ENCODE measurements at places on chromosomes 12 and 14.

- ATAC-seq: no peak
These were observed 6.8 kb upstream of the PPP1R13B start for GRCh38 chr14:103854017-103854808.

DNA sequence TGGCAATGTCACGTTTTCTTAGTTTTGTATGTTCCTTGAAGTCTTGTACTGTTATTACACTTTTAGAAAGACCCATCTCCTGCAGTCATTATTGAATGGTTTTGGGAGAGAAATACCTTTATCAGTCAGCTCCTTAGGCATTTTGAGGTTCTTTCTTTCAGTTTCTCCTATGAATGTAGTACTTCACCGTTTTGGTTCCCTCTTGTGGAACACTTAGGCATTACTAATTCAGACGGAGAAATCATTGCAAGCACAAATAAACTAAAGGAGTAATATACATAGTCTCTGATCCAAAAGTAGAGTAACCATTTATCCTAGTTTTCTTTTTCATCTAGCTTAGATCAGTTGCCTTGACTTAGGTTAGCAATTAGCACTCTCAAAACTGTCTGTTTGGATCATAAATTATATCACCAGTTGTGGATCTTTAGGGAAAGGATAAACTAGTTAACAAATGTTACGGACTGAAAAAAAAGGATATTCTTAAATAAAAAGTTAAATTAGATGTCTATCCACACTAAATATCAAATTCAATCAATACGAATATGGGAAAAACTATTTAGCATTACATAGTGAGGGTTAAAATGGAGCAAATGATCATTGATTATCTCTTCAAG is 1538.3 kb upstream of the SEL1L start:
- ATAC-seq: no peak

DNA sequence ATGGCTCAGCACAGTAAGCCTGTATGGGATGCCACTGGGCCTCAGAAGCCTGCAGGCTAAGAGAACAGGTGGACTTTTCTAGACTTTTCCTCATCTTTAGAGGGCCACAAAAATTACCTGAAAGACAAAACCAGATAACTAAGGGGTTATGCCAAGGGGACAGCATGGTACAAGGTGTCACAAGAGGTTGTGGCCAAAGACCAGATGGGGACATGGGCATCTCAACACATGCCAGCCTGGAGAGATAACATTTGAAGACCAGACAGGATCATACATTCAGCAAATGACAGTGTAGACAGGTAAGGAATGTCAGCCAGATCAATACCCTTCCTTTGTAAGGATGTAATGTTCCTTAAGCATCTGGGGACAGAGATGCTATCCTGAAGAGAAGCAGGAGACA is 8.9 kb upstream of the CRY1 start:
- no peak for ATAC-seq

DNA sequence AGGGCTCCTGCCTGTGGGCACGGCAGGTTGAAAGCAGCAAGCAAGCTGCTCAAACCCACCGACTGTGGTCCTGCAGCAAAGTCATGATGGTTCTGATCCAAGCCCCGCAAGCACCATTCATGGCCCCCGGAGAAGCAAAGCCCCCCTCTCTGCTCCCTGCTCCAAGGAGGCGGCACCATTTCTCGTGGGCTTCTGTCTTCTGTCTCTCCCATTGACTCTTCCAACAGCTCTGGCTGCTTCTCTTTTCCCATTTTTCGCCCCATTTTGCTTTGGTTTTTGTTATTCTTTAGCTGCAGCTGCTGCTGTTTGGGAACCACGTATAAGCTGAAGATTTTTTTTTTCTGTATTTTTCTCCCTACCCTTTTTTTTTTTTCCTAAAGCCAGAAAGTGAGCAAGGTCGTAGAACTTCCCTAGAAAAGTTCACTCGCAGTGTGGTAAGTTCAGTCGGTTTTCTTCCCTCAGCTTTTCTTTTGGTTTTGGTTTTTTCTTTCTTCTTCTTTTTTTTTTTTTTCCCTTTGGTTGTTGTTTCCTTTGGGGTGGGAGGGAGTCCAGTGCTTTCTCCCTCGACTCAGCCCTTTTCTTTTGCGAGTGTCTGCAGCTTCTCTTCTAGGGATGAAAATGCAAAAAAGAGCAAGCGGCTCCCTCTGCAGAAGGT is 354.1 kb downstream of the DPF3 start:
- no peak for ATAC-seq

DNA sequence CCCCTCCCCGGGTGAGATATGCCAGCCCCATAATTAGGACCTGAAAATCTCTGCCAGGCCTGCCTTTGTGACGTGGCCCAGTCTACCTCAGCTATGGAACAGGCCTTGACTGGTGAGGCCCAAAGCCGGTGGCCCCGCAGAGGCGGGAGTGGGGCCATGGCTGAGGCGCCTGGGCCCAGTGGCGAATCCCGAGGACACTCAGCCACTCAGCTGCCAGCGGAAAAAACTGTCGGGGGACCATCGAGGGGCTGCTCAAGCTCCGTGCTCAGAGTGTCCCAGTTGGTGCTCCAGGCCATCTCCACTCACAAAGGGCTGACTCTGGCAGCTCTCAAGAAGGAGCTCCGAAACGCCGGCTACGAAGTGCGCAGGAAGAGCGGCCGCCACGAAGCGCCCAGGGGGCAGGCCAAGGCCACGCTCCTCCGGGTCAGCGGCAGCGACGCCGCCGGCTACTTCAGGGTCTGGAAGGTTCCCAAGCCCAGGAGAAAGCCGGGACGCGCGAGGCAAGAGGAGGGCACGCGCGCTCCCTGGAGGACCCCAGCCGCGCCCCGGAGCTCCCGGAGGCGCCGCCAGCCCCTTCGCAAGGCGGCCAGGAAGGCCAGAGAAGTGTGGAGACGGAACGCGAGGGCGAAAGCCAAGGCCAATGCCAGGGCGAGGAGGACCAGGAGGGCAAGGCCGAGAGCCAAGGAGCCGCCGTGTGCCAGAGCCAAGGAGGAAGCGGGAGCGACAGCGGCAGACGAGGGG is 21.4 kb downstream of the ZNF641 start:
- no peak for ATAC-seq

- peak; percentile 76 for ATAC-seq
These were observed 44.4 kb downstream of the DGLUCY start for GRCh38 chr14:91158091-91158790.

GRCh38 chr14:77039285-77040058 is 11.0 kb upstream of the IRF2BPL start:
- ATAC-seq: no peak

DNA sequence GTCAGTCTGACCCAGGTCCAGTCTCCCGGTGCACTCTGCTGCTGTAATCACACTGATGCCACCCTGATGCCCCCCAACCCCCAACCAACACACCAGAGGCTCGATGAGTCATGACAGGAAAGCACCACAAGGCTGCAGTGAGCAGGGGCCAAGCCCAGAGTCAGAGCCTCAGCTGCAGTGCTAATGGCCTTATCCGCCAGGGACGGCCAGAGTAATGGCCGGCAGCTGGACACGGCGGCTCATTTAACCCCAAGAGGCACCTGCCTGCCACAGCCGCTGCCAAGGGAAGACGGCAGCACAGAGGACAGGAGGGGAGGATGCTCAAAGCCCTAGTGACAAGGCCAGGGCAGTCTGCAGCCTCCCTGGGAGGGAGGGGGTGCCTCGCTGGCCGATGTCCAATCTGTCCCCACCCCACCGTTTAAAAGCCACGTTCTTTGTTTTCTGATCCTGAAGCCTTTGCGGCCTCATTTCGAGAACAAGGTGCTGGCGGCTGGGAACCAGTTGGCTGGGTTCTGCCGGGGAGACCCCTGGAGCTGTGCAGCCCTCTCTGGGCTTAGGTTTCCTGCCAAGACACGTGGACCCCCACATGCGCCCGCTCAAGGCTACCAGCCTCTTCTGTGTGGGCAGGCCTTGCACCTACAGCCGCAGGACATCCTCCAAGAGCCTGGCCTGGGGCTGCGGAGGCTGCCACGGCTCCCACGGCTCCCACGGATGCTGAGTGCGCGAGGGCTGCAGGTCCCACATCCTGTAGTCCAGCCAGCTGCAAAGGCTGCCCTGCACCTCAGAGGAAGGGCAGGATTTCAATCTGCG is 13.1 kb downstream of the CCDC85C start:
- no peak for ATAC-seq

- ATAC-seq: peak; percentile 89
These were observed 223.9 kb downstream of the MED13L start for GRCh38 chr12:116053479-116054200.

DNA sequence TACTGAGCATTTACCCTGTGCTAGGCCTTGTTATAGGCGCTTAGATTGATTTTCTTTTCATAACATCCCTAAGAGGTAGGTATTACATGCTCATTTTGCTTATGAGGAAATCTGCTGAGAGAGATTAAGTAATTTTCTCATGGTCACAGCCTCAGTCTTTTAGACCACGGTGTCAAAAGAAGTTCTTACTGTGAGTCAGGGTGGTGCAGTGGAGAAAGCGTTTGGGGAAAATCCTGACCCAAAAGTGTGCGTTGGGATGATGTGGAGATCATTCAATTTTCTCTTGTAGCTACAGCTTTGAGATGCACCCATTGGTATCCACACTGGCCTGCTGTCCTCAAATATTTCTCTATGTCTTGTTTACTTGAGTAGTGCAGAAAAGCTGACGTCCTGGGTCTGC is 8.2 kb downstream of the ANG start:
- ATAC-seq: no peak

GRCh38 chr12:116202940-116203339 is 74.6 kb downstream of the MED13L start:
- ATAC-seq: no peak

- ATAC-seq: no peak
These were observed 121.9 kb downstream of the DNAI7 start for GRCh38 chr12:25072906-25073650.

GRCh38 chr14:68363466-68363842 is 429.4 kb downstream of the ZFP36L1 start:
- no peak for ATAC-seq

GRCh38 chr12:92953747-92954146 is 24.7 kb upstream of the EEA1 start:
- ATAC-seq: no peak

DNA sequence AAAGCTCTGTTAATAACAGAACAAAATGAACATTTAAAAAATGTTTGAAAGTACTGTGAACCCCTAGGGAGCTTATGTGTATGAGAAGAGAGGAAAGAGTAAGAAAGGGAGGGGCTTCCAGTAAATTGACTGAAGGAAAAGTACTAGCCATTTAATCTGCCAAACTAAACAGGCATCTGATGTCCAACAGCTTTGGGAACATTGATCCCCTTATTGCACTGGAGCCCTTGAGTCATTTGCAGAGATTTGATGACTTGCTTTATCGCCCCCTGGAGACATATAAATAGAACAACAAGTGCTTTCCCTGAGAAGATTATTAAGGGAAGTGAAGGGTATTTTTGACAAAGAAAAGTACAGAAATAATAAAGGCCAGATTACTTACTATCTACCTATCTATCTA is 319.3 kb upstream of the NOVA1 start:
- peak; percentile 91 for ATAC-seq

- ATAC-seq: no peak
These were observed 1.1 kb upstream of the NUDT4 start for GRCh38 chr12:93376436-93377251.

DNA sequence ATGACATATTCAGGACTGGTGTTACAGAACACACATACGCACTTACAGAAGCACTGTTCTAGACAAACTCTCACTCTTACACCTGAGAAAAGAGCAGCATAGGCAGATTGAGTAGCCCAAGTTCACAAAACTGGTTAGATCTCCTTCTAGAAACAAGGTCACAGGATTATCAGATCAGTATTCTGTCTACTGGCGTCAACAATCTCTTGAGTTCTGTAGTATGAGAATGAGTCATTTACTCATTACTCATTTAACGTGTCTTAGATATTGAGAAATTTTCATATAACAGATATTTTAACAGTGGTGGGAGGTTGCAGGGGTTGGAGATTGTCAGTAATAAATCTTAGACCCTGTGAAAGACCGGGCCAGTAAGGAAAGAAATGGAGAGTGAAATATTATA is 2.8 kb upstream of the TSPAN8 start:
- no peak for ATAC-seq

GRCh38 chr12:47812797-47813510 is 6.7 kb downstream of the HDAC7 start:
- ATAC-seq: peak; percentile 82

GRCh38 chr12:129298921-129299320 is 445.6 kb downstream of the GLT1D1 start:
- ATAC-seq: no peak

DNA sequence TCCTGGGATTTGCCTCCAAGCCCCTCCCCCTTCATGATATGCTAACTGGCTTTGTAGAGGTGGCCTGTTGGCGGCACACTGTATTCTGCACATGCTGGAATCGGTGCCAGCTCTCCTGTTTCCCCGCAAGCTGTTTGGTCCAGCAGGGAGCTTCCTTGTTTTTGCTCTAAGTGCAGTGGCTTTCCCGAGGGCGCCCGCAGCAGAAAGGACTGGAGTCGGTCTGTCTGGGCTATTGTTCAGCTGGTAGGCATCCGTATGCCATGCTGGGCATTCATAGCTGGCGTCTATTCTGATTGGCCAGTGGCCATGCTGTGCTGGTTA is 88.9 kb upstream of the MED13L start:
- ATAC-seq: peak; percentile 18

GRCh38 chr14:92663049-92663448 is 85.4 kb downstream of the LGMN start:
- no peak for ATAC-seq

- no peak for ATAC-seq
These were observed 34.3 kb downstream of the RGS6 start for GRCh38 chr14:71966528-71966927.

DNA sequence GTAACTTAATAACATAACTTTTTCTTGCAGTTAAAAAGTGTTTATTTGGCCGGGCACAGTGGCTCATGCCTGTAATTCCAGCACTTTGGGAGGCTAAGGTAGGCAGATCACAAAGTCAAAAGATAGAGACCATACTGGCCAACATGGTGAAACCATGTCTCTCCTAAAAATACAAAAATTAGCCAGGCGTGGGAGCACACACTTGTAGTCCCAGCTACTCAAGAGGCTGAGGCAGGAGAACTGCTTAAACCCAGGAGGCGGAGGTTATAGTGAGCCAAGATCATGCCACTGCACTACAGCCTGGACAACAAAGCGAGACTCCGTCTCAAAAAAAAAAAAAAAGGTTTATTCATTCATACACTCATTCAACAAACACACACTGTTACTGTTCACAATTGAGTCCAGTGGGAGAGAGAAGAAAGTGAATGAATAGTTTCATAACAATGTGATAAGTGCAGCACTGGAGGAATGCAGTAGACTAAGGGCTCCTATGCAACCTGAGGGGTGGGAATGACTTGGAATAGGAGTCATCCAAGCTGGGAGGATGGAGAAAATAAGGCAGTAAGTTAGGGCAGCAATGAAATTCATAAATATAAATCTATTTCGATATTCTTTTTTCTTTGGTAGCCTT is 19.8 kb downstream of the DAD1 start:
- no peak for ATAC-seq

- ATAC-seq: no peak
These were observed 162.3 kb downstream of the GRIP1 start for GRCh38 chr12:66516561-66516960.

DNA sequence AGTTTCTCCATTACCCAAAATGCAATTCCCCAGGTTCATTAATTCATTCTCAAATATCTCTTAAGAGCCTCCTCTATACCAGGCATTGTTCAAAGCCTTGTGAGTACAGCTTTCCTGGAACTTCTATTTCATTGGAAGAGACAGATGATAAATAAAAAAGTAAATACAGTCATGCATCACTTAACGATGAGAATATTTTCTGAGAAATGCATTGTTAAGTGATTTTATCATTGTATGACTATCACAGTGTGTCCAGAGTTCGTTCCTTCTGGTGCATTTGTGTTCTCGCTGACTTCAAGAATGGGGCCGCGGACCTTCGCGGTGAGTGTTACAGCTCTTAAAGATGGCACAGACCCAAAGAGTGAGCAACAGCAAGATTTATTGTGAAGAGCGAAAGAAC is 66.0 kb downstream of the ANO4 start:
- no peak for ATAC-seq

Measured in gastroesophageal sphincter (tissue), 4 donors.